Activated CD4-positive, alpha-beta T cell treated with anti-CD3 and anti-CD28 coated beads for 36 hours (primary cell): ENCODE measurements at places on chromosomes 4 and X. TPM values are rescaled to one million over a fixed set of nuclear protein-coding genes. Genes with fewer than 3 reads are reported as not detected.

Gene SASH3
- 118 TPM for total RNA-seq

DNA sequence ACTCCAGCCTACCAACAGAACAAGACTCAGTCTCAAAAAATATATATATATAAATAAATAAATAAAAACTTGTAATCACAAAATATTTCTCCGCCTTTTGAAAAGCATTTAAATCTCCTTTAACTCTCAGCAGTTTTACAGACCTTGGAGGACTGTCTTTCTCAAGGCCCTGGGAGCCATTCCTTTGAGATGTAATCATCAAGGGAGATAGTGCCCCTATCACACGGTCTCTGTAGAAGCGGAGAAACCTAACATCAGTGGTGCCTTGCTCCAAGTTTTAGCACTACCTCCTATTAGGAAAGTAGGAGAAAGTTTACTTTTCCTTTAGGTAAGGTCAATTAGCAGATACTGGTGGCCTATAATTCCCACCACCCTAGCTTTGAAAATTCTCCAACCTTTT lies 58.5 kb downstream of the ANTXR2 start:
- DNase-seq, result no peak

Gene TRIML2
- not detected for total RNA-seq

GRCh38 chr4:153374442-153374841 lies 30.0 kb downstream of the MND1 start:
- DNase-seq, result no peak

DNA sequence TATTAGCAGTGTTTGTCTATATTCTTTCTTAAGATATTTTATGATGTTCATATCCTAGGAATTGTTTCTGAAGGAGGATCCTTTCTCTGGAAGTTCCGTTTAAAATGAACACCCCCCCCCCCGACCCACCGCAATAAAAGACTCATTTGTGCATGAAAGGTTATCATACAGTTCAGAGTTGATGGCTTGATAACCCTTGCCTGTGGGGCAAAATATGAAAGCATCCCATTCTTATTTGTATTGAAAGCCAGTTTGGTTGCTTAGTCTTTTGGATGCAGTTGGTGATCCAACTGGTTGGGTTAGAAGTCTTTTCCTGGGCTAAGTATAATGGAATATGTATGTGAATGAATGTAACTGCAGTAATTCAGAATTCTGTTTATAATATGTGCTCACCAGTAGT lies 8.3 kb downstream of the INTS6L start:
- DNase-seq, result no peak

DNA sequence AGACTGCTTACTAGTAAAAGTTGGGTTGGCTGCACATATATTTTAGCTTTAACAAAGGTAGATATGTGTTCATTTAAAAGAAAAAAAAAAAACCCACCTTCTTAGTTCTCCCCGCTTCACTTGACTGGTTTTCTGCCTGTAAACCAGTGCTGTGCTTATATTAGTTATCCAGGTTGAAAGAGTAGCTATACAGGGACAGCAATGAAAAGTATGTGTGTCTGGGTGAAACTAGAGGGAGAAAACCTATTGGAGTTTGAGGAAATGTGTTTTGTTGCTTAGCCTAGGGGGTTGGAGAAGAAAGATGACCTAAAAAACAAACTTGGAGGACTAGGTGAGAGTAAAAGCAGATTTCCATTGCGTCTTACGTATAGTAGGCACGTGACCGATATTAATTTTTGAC lies 4.5 kb downstream of the JADE1 start:
- no peak for DNase-seq

Gene LPAR4
- not detected for total RNA-seq

GRCh38 chr4:71445811-71446210 lies 107.0 kb downstream of the SLC4A4 start:
- DNase-seq, result no peak

Gene NKX3-2
- total RNA-seq, result not detected

- DNase-seq, result no peak
Measured at GRCh38 chr4:99395595-99396364, 39.4 kb downstream of the ADH7 start.

DNA sequence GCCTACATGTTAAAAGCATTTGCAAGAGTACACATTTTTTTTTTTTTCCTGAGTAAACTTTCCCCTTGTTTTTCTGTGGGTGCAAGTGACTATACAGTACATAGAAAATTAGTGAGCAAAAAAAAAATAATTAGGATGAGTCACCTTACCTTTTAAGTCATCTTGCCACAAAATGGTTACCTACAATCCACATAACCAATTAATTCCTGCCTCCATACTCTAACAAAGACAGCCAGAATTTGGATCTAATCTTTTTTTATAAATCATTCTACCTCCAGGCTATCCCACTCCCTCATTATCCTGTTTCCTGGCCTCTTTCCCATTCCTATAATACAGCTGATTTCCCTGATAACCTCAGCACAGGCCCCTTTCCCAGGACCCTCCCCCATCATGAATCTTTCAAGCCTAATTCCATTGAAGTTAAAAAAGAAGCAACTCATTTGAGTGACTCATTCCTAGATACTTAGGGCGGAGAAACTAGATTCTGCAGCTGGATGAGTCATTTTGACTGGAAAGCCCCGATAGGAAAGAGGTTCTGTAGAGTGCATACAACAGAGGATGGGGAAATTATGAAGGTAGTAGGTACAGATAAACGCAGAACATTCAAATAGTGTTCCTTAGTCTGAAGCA lies 128.2 kb downstream of the C4orf51 start:
- DNase-seq, result peak; percentile 65
